ENCODE measurements at places on chromosomes 11 and 22.

GRCh38 chr11:64916040-64916774, 802 bp downstream of the ATG2A start:
- DNase-seq: peak; percentile 3

- DNase-seq: peak; percentile 15
Observed at GRCh38 chr11:100632941-100633452, 54.1 kb upstream of the ARHGAP42 start.

DNA sequence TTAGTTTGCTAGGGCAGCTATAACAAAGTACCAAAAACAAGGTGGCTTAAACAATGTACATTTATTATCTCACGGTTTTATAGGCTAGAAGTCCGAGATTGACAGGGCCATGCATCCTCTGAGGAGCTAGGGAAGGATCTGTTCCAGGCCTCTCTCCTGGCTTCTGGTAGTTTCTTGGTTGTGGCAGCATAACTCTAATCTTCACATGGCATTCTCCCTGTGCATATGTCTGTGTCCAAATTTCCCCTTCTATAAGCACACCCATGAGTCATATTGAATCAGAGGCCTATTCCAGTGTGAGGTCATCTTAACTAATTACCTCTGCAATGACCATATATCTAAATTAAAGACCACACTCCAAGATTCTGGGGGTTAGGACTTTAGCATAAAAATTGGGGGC, 31.3 kb upstream of the MMP13 start:
- peak; percentile 72 for DNase-seq

DNA sequence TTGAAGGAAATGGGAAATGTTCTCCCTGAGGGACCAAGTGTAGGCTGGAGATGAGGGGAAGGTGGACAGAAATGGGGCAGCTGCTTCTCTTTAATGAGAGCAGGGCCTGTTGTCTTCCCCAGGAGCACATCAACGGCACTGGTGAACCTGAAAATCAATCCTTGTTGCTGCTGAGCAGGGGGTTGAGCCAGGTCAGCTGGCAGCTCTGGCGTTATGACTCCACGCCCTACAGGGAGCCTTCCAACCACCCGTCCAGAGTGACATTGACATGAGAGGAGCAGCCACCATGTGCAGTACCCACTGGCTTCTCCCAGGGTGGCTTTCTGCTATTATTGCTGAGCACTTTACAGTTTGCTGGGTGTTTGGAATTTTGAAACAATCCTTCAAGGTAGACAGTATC, 116.9 kb upstream of the LDLRAD3 start:
- DNase-seq: no peak

- no peak for DNase-seq
Observed at GRCh38 chr11:27452147-27452546, 20.4 kb downstream of the LGR4 start.

- DNase-seq: no peak
Observed at GRCh38 chr11:111539426-111540113, 950 bp upstream of the LAYN start.

GRCh38 chr11:125167292-125167953, 2.9 kb downstream of the PKNOX2 start:
- DNase-seq: no peak

- DNase-seq: no peak
Observed at GRCh38 chr22:27090611-27091011, 433.2 kb downstream of the MIAT start.

- no peak for DNase-seq
Observed at GRCh38 chr22:36850056-36850455, 10.8 kb upstream of the NCF4 start.

- peak; percentile 8 for DNase-seq
Observed at GRCh38 chr11:38971141-38971540, 2373.1 kb upstream of the RAG2 start.

GRCh38 chr11:8250434-8250833, 13.2 kb downstream of the LMO1 start:
- no peak for DNase-seq

- DNase-seq: no peak
Observed at GRCh38 chr11:59769111-59769510, 13.9 kb downstream of the STX3 start.

DNA sequence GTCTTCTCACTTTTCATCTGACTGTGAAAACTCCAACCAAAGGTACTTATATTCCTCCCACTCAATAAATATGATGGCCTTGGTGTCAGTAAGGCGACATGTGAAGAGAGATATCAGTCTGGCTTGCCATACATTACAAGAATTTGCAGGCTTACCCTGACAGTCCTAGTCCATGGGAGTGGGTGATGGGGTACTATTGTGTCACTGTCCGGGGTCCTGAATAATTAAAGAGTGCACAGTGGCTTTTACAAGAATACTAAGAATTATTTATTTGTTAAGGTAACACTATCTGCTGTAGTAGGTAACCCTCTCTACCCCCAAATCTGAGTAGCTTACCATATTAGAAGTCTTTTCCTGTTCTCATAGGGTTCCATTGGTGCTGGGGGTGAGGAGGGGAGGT, 23.1 kb upstream of the IZUMO1R start:
- no peak for DNase-seq

GRCh38 chr11:128482512-128483191, 104.7 kb downstream of the ETS1 start:
- DNase-seq: peak; percentile 75

- DNase-seq: no peak
Observed at GRCh38 chr11:12195768-12196167, 85.4 kb downstream of the MICAL2 start.

GRCh38 chr11:12273618-12273995, 103.8 kb upstream of the PARVA start:
- no peak for DNase-seq

DNA sequence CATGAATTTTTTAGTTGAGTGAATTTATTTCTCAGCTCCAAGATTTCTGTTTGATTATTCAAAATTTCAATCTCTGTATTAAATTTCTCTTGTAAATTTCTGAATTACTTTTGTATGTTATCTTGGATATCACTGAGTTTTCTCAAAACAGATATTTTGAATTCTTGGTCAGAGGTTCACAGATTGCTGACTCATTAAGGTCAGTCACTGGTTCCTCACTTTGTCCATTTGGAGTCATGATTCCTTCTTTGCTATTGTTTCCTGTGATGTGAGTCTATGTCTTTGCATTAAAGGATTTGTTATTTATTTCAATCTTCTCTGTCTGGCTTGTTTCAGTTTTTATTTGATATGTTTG, 10.2 kb upstream of the IL17RA start:
- DNase-seq: no peak

- no peak for DNase-seq
Observed at GRCh38 chr11:34197256-34197655, 91.8 kb downstream of the NAT10 start.

DNA sequence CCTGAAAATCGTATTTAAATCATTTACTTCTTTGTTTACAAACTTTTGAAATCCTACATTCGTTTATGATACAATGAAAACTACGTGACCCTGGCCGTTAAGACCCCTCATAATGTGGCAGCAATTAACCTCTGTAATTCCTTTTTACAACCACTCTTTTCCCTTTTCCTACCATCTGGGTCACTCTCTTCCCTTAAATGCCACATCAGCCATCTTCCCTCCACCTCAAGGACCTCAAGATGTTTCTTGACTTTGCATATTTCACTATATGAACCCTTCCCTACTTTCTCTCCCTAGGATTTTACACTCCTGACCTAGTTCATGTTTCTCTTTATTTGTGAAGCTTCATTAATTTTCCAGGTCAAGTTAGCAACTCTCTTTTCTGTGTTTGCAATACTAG, 26.8 kb downstream of the OR2AG2 start:
- DNase-seq: no peak

DNA sequence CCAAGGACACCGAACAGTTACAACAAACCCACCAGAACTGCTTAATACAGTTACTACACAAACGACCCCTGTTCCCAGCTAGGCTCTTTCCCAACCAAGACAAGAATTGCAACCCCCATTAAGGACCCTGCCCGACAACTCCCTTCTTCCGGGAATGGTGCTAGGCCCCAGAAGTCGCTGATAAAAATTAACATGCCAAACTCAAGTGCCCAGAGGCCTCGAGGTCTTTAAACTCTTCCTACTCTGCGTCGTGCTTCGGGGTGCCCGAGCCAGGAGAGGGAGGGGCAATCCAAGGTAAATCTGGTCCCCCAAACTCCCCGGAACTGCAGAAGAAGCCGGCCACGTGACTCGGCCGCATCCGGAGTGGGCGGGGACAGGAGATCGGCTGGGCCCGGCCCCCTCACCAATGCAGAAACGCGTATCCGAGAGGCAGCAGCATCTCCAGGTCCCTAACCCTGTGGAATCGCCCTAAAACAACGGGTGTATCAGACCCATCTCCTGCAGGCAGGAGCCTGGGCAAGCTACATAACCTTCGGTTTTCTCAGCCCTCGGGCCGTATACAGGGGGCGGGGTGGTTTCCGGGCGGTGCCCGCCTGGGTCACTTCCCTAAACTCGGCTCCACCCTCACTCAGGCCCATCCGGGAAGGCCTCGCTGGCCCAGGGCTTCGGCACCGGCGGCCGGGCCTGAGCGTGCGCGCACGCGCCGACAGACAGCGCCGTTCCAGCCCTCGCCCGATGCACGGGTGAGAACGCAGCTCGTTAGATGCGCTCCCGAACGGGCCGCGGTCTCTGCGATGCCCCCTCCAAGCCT, 1.1 kb downstream of the CFL1 start:
- peak; percentile 40 for DNase-seq

DNA sequence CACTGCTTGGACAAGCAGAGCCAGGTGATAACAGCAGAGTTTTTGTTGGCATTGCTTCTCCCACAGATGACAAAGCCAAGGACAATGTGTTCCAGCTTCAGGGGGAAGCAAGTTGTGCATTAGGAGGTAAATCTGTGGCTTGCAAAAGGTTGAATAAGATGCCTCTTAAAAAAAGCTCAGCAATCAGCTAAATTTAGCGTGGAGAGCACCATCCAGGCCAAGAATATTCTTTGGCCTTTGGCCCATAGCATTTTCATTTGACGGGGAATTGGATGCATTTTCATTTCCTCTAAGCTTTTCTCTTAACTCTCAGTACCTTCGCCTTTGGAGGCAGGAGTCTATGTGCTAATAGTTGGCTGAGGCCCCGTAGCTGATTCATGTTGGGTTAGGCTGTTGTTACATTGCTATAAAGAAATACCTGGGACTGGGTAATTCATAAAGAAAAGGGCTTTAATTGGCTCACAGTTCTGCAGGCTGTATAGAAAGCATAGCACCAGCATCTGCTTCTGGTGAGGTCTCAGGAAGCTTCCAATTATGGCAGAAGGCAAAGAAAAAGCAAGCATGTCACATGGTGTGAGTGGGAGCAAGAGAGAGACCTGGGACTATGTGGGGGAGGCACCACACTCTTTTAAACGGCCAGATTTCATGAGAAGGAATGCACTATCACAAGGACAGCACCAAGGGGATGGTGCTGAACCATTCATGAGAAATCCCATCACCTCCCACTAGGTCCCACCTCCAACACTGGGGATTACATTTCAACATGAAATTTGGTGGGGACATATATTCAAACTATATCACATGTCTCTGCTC, 350.1 kb upstream of the C11orf87 start:
- peak; percentile 90 for DNase-seq

DNA sequence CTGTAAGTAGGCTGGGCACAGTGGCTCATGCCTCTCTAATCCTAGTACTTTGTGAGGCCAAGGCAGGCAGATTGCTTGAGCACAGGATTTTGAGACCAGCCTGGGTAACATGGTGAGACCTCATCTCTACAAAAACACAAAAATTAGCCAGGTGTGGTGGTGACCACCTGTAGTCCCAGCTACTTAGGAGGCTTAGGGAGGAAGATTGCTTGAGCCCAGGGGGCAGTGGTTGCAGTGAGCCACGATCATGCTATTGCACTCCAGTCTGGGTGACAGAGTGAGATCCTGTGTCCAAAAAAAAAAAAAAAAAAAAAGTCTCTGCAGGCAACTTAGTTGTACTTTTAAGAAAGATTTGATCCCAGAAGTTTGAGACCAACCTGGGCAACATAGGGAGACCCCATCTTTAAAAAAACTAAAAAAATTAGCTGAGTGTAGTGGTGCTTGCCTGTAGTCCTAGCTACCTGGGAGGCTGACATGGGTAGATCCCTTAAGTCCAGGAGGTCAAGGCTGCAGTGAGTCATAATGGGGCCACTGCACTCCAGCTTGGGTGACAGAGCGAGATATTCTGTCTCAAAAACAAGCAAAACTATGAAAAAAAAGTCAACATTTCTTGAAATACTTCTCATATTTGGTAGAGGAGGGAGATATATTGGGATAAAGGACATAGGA, 10.5 kb downstream of the ATM start:
- DNase-seq: no peak

GRCh38 chr22:28269277-28269676, 350.2 kb upstream of the PITPNB start:
- DNase-seq: no peak

- DNase-seq: no peak
Observed at GRCh38 chr11:111834432-111835163, 36.8 kb downstream of the ALG9 start.
